SK-N-SH (cell line): ENCODE measurements at places on chromosomes 12 and 14.
A peak's percentile ranks its signal among the peaks of the same experiment; 100 is the strongest.

GRCh38 chr12:65157091-65157490 is 12.3 kb upstream of the LEMD3 start:
- H3K27ac ChIP-seq: no peak overlapping the region
- no peak for DNase-seq
- no peaks in the 10 kb centered on the region for H3K36me3 ChIP-seq
- H3K4me3 ChIP-seq: no peak overlapping the region
- H3K4me1 ChIP-seq: no peaks in the 10 kb centered on the region
- peaks cover 22% of the 10 kb centered on the region for H3K27me3 ChIP-seq

- DNase-seq: no peak
- no peaks in the 10 kb centered on the region for H3K36me3 ChIP-seq
- no peak overlapping the region for H3K4me3 ChIP-seq
- no peaks in the 10 kb centered on the region for H3K4me1 ChIP-seq
Measured at GRCh38 chr14:68718023-68718990, 74.6 kb downstream of the ZFP36L1 start.

- H3K27ac ChIP-seq: no peak overlapping the region
- no peak for DNase-seq
- no peak overlapping the region; the same call in 1 of the 2 replicates for H3K4me3 ChIP-seq
- H3K27me3 ChIP-seq: no peaks in the 10 kb centered on the region
Measured at GRCh38 chr12:125528281-125528680, 463.0 kb downstream of the AACS start.

GRCh38 chr14:106039400-106039799 is 513.0 kb downstream of the TMEM121 start:
- no peaks in the 10 kb centered on the region for H3K36me3 ChIP-seq
- peak; percentile 17 for DNase-seq
- no peaks in the 10 kb centered on the region; the same call in 1 of the 2 replicates for H3K27me3 ChIP-seq

GRCh38 chr12:16669756-16670155 is 63.8 kb upstream of the LMO3 start:
- H3K27ac ChIP-seq: no peak overlapping the region
- H3K4me1 ChIP-seq: no peaks in the 10 kb centered on the region
- no peak for DNase-seq
- H3K27me3 ChIP-seq: no peaks in the 10 kb centered on the region

DNA sequence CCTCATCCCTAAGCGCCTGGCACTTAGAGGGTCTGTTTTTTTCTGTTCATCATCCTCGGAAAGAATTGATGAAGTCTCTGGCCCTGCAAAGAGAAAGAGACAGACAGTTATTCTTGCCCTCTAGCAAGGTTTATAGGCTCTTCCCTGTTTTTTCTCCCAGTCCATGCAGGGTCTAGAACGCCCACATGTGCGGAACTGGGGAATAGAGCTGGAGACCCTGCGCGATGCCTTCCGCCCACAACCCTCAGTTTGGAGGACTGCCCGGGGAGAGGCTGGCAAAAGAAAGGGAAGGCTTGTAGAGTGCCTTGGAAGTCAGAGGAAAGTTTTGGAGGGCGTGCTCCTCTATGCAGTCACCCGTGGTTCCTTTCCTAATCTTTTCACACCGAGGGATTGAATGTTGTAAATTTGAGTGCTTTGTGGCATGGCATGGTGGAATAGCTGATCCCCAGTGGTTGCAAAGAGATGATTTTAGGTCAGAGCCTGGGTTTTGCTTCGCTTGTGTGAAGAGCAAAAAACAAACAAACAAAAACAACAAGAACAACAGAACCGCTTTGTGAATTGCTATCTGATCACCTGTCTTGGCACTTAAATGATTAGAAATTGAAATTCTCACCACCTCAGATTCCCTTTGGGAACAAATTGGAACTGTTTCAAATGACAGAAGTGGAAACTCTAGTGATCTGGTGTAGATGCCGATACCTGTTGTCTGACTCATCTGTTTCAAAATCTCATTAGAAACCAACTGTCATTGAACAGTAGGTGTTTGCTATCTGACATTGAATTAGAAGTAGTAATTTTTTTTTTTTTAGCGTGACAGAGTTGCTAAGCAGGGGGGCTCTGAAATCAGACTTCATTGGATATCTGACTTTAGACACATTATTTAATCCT is 947 bp downstream of the GAS2L3 start:
- no peaks in the 10 kb centered on the region for H3K36me3 ChIP-seq
- H3K4me1 ChIP-seq: peaks cover 17% of the 10 kb centered on the region
- H3K4me3 ChIP-seq: peak overlapping the region; percentile 91
- no peak overlapping the region for H3K27ac ChIP-seq
- no peaks in the 10 kb centered on the region for H3K27me3 ChIP-seq
